T-cell (primary cell): ENCODE measurements at places on chromosomes 7 and 10.

- no peak for DNase-seq
Observed at GRCh38 chr7:46389146-46389545, 468.1 kb upstream of the IGFBP3 start.

DNA sequence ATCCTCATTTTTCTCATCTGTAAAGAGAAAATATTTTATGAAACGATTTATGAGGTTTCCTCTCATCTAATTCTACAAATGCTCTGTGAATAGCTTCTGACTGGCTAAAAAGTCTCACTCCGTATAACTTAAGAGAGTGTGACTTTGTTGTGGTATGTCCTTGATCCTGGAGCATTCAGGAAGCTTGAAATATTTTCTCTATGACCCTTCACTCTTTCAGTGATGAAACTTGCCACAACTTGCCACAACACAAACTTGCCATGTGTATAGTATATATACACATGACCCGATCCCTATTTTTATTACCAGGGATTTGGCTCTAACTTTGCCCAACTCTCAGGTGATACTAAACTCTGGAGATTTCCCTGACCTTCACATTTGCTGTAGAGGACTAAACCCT lies 74.1 kb downstream of the TES start:
- no peak for DNase-seq

DNA sequence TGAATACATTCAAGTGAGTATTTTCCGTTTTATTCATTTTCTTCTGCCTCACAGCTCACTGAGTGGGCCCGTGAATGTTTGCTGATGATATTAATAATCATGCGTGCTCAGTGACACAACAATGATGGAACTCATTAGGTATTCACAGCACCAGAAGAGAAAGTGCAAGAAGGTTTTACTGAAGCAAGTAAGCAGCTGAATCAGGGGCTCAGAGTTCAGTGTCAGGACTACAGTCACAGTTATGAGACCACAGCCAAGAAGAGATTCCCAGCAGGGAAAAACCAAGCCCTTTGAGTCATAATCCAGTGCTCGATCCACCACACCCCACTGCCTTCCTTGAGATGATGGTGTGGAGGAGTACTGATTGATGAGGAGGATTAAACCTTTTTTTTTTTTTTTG lies 247.4 kb downstream of the KIAA1217 start:
- no peak for DNase-seq

DNA sequence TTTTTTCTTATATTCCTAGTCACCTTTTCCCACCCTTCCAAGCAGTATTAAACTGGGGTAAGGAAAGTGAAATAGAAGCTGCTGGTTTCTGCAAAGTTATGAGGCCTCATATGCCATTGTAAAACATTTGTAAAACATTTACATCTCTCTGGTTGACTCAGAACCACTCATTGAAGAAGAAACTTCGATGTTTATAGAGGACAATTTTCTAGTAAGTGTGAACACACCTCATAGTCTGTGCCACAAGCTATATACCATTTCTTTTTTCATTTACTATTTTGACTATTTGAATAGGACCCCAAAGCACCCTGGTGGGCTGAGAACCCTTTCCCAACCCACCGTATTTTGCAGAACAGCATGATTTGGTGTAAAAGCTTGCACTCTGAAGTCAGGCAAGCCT lies 12.9 kb upstream of the ITGB1 start:
- DNase-seq, result no peak

DNA sequence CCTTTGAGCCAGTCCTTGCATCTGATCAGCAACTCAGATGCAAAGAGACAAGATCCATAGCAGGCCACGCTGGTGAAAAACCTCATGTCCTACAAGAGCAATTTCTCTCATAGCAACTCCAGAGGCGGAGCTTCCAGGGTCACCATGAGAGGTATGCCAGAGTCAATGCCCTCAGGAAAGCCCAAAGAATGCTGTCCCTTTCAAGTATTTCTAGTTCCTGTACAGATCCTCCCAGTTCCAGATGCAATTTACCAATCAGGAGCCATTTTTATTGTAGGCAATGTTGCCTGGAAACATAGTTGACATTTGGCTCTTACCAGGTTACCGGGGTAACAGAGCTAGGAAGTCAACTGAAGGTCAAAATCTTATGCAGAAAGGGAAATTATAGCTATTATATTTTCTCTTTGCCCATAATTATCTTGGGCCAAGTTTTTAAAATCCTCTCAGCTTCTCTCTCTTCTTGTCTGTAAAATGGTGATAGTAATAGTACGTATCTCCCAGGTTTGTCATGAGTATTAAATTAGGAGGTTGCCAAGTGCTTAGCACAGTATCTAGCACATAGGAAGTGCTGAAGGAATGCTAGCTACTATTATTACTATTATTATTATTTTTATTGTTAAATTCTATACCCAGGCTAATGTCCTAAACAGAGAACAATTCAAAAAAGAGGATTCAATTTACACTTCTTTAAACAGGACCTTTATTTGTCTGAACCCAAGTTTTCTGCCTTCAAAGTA lies 46.3 kb upstream of the TM9SF3 start:
- no peak for DNase-seq

- DNase-seq, result no peak
Observed at GRCh38 chr7:82078807-82079206, 309.0 kb upstream of the HGF start.

DNA sequence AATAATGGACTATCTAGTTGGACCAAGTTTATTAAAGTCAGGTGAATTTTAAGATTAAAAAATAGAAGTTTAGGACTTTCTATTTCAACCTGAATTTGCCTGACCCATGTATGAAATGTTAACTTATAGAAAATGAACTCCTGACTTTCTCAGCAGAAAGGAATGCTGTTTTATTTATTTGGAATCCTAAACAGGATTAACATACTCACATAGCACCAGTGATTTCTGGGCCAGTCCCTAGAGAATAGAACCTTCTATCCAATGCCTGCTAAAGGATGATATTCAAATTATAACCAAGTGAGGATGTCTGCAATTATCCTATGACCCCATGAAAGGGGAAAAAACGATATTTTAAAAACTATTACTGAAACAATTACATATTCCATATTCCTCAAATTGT lies 148.8 kb downstream of the CHRM2 start:
- no peak for DNase-seq

GRCh38 chr10:120394446-120394845 lies 62.6 kb upstream of the PLPP4 start:
- no peak for DNase-seq

DNA sequence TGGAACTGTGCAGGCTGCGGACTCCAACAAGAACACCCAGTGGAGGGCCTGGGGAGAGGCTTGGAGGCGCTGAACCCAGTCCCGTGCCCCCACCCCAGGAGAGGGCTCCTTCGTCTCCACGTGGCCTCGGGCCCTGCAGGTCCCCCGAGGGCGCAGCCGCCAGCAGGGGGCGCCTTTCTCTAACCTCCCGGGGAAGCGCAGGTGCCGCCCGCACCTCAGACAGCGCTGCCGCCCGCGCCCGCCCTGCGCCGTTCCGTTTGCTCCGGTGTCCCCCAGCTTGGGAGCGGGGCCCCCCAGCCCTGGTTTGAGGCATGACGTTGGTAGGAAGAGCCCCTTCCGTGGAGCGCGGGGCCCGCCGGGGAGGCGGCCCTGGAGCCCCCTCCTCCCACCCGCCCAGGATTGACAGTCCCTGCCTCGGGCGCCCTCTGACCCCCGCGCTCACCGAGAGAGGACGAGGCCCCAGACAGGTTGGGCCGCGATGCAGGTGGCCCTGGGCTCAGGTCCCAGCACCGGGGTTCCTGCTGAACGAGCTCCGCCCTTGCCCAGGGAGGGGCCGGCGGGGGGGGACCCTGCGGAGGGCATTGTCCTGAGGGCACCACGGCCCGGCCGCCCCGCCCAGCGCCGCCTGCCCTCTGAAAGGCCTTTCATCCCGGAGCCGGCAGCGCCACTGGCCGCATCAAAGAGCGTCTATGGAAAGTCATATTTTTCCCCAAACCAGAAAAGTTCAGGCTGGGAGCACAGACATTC lies 42.8 kb downstream of the FOXL3 start:
- DNase-seq, result peak; percentile 87

DNA sequence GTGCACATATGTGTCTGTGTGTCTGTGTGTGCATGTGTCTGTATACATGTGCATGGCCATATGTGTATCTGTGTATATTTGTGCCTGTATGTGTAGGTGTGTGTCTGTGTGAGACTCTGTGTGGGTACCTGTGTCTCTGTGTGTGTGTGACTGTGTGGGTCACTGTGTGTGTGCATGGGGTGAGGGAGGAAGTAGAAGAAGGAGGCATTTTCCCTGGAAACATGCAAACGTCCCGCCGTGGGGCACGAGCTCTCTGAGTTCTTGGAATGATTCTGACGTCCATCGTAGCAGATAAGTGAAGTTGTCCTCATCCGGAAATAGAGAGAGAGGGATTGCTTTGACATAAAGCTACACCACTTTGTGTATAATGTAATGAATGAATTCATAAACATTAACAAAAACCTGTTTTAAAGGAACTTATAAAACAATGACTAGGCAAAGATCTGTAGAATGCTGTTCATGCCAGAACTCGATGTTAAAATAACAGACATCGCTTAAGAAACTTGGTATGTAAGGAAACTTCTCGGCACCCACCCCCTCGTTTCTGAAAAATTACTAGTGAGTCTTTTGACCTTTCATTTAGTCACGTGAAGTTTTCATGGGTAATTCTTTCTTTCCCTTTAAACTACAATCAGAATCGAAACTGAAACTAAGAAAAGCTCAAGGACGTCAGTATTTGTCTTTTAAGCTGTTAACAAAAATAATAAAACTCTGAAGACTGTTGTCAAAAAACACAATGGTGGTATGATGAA lies 43.6 kb upstream of the KLF6 start:
- peak; percentile 10 for DNase-seq

DNA sequence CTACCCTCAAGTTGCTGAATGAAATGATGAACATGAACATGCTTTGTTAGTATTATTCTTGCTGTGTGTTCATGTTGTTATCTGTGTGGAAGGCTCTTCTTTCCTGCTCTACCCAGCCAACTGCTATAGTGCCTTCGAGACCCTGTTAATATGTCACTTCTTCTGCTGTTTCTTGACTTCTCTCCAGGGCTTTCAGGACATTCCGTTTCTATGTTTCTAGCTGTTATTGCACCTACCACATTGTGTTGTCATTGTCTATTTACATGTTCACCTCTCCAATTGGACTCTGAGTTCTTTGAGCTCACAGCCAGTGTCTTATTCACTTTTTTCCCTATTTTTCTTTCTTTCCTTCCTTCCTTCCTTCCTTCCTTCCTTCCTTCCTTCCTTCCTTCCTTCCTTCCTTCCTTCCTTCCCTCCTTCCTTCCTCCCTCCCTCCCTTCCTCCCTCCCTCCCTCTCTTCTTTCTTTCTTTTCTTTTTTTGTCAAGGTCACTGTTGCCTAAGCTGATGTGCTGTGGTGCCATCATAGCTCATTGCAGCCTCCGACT lies 40.4 kb downstream of the BAMBI start:
- DNase-seq, result no peak

DNA sequence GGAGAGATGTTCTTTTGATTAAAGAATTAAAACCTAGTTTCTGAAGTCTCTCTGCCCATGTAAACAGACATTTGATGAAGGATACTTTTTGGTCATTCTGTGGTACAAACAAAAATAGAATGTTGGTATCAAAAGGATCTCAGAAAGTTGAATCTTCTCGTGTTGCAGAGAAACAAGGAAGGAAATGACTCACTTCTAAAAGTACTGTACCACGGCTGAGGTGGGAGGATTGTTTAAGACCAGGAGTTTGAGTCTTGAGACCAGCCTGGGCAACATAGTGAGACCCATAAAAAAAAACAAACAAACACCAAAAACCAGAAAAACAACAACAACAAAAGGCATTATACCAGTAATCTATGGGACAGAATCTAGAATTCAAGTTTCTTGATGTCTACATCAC lies 69.7 kb downstream of the PRSS58 start:
- DNase-seq, result no peak

DNA sequence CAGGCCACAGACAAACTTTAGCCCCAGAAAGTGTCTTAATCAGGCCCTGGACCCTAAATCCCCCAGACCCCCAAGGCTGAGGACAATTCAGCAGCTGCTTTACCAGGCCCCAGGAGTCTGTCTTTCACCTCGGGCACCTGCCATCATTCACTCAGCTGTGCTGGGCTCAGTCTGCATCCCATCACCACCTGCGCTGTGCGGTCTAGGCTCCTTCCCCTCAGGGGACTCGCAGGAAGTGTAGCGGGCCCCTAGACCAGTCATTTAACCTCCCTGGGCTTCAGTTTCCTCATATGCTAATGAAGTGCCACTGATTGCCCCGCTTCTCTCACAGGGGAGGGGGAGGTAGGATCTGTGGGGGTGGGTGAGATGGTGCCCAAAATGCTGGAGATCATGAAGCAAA lies 76.4 kb upstream of the ZMIZ1 start:
- no peak for DNase-seq

- DNase-seq, result no peak
Observed at GRCh38 chr7:127250312-127251035, 2.3 kb downstream of the GRM8 start.

- no peak for DNase-seq
Observed at GRCh38 chr7:30164567-30164966, 29.8 kb downstream of the MTURN start.

DNA sequence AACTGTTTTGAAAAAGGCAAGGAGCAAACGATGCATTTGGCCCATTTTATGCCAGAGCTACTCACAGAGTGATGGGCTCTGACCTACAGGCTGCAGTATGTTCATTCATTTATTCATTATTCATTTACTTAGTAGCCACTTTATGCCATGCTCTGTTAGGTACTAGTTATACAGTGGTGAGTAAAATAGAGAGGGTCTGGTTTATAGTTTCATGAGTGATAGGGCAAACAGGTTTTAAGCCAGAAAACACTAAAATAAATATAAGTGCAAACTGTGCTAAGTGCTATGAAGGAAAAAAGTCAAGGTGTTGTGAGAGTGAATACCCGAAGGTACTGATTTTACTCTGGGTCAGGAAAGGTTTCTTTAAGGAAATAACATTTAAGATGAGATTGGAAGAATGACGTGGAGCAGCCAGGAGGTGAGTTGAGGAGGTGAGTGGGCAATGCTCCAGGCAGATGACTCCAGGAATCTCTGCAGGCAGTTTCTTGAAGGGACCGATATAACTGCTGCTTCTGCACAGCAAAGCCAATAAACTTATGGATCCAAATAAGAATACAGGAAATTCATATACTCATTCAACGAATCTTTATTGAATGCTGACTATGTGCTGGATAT lies 56.9 kb upstream of the FAM133B start:
- DNase-seq, result no peak

DNA sequence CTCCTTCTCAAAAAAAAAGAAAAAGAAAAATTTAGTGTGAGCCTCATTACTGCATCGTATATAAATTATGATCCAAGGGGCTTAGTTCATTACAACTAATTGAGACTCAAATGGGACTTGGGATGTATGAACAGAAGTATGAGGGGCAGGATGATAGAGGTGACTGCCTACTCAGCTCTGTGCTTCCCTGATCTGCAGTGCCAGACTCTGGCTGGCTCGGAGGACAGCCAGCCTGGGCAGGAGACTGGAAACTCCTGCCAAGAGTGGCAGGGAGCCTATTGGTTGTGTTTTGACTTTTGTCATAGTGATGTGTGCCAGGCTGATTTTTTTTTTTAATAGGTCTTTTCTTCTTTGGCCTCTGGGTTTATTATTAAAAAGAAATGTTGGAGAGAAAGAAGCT lies 73.8 kb upstream of the GTF2IRD1 start:
- no peak for DNase-seq
